ENCODE measurements at places on chromosomes 16 and 17.

GRCh38 chr17:17051791-17052461, 9.7 kb downstream of the MPRIP start:
- no peak for DNase-seq

GRCh38 chr16:67466581-67466980, 14.4 kb downstream of the ATP6V0D1 start:
- no peak for DNase-seq

DNA sequence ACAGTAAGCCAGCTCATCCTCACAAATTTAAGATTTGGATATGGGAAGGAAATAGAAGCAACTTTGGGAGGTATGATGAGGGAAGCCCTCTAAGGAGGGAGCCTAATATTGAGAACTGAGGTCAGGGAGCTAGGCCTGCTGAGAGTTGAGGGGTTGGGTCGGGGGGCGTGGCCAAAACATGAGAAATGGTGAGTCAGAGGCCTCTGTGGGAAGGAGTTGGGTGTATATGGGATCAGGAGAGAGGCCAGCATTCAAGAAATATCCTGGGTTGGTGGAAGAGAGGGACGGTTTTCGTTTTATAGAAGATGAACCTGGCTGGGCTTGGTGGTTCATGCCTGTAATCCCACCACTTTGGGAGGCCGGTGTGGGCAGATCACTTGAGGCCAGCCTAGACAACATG, 48.4 kb downstream of the CLEC16A start:
- DNase-seq, result no peak

GRCh38 chr17:61177351-61177750, 222.3 kb upstream of the TBX2 start:
- DNase-seq, result no peak

GRCh38 chr17:9132944-9133610, 111.8 kb downstream of the NTN1 start:
- DNase-seq, result no peak

DNA sequence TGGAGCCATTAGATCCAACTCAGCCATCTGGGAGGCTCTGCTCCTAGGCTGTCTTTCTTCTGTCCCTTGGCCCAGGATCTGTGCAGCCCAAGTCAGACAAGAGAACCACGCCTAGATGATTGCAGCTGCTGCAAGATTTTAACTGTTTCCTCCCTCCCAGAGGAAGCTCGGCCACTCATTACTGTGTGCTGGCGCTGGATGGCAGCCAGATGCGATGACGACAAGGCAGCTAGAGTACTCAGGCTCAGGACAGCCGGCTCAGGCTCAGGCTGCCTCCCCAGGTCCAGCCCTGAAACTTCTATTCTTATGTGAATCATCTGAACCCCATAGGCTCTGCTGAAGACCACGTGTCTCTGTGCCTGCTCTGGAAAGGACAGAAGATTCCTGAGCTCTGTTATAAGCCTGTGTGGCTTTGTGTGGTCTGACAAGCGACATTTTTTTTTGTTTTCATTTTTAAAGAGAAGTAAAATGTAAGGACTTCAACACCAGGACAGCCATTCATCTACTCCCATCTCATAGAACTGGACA, 32.1 kb upstream of the FBXW10B start:
- DNase-seq, result no peak

GRCh38 chr17:16351831-16352230, 1.4 kb downstream of the CENPV start:
- DNase-seq, result no peak

All from stimulated activated CD4-positive, alpha-beta T cell treated with anti-CD3 and anti-CD28 coated beads, Interleukin-1b, Interleukin-23, amount 100 ng/mL, for 1 hour (primary cell).